Heart left ventricle (tissue), 16 donors: ENCODE measurements at places on chromosomes 2 and 18.

DNA sequence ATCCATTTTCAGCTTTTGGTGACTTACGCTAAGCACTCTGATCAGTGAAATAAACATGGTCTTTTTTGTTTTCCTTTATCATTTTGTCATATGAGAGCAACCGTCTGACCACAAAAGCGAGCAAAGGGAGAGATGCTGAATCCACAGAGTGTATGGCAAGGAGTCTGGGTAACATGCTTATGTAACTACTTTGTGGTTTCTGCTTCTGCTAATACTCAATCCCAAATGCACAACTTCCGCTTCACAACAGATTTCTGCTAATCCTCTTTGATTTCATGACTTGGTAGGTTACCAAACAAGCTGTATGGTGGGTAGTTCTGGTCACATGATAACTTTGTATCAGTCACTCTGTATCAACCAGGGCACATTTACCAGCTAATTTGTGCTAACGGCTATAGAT, 908.4 kb upstream of the CRIM1 start:
- no peak for DNase-seq

DNA sequence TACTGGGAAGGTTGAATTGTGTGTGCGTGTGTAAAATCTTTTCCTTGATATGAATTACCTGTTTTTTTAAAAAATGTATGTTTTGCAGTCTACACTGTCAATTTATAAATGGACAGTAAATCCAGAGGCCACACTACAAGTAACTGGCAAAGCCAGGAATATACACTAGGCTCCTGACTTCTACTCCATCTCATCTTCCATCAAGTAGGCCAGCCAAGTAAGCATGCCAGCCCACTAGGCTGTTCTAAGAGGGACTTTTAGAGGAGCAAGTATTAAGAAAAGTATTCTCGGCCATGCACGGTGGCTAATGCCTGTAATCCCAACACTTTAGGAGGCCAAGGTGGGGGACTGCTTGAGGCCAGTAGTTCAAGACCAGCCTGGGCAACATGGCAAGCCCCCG, 13.0 kb upstream of the METAP1D start:
- DNase-seq: no peak

DNA sequence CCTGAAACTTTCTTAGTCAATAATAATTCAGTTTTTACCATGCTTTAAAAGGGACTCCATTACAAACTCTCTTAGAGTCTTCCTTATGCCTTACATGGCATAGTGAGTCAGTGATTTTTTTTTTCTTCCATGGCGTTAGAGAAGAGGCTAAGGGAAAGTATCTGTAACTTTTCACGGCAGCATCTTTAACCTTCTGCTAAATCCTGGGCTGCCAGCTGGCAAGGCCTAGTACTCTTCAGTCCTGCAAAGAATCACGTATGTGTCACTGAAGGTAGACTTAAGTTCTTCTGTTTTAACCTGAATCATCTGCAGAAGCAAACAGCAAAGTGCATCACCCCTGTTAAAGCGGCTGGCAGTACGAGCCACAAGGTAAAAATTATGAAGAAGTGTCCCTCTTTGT, 286.3 kb upstream of the FN1 start:
- DNase-seq: no peak

GRCh38 chr2:197889041-197889440, 84.6 kb downstream of the PLCL1 start:
- no peak for DNase-seq

- DNase-seq: no peak
Measured at GRCh38 chr2:85397925-85398331, 12.2 kb downstream of the CAPG start.

DNA sequence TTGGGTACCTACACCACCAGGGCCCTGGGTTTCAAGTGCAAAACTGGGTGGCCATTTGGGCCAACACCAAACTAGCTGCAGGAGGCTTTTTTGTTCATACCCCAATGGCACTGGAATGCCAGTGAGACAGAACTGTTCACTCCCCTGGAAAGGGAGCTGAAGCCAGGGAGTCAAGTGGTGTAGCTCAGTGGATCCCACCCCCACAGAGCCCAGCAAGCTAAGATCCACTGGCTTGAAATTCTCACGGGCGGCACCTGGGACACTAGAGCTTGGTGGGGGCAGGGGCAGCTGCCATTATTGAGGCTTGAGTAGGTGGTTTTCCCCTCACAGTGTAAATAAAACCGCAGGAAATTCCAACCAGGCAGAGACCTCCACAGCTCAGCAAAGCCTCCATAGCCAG, 46.0 kb upstream of the FAM110C start:
- no peak for DNase-seq

GRCh38 chr2:675982-676646, 1.1 kb downstream of the TMEM18 start:
- DNase-seq: peak; percentile 51

- DNase-seq: no peak
Measured at GRCh38 chr2:236633219-236633570, 63.6 kb downstream of the ACKR3 start.

GRCh38 chr2:38750891-38751595, at the start of gene SRSF7:
Gene SRSF7, minus strand, starts transcription at chr2:38751361. Its CDS starts 105 bp downstream, at chr2:38751256.
- DNase-seq: peak; percentile 98

DNA sequence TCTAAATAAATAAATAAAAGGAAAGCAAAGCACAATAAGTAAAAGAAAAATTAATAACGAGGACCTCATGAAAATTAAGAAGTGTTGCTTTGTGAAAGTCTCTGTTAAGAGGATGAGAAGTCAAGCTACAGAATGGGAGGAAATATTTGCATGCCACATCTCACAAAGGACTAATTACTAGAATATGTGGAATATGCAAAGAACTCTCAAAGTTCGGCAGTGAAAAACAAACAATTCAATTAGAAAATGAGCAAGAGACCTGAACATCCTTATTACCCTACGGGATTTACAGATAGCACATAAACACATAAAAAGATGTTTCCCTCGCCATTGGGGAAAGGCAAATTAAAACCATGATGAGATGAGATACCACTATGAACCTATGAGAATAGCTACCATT, 23.3 kb downstream of the CYP26B1 start:
- no peak for DNase-seq
